ENCODE measurements at places on chromosomes 5 and 9. TPM values are rescaled to one million over a fixed set of nuclear protein-coding genes. Genes with fewer than 3 reads are reported as not detected.
A peak's percentile ranks its signal among the peaks of the same experiment; 100 is the strongest.

- no peak for DNase-seq
Measured at GRCh38 chr9:93084471-93084881, 11.5 kb upstream of the CARD19 start.

- no peak for DNase-seq
Measured at GRCh38 chr5:157303667-157304327, 37.9 kb downstream of the CYFIP2 start.

DNA sequence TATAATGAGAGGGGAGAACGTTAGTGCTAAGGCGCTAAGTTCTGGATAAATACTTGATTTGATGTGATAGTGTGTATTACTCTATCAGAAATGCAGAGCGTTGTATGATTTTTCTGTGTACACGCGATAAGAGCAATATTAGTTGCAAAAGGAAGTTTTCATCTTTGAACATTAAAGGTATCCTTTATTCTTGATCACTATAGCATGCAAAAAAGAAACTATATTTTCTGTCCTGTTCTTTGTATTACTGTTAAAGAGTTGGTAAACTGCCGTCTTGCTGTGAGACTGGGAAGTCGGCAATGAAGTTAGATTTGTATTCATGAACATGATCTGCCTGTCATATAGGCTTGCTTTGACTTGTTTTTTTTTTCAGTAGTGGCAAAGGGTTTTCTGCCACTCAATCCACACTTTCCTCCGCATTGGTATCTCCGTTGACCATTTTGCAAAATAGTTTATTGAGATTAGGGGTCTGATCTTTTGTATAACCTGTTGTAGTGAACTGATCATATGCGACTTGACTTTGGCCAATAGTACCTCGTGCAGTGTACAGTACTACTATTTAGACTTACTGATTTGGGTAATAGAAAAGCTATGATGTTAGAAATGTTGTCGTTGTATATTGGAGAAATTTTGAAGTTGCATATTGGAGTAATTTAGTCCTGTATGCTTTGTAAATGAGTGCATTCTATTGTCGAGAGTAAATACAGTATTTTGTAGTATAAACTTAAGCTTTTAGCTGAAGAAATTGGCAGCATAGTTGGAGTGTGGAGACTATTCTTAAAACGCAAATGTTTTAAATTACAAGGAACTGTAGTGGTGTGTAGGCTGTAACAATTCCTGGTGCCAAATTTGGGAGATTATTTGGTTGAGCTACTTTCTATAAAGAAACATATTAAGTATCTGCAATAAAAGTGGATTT lies 1.7 kb downstream of the DENND4C start:
- no peak for DNase-seq

DNA sequence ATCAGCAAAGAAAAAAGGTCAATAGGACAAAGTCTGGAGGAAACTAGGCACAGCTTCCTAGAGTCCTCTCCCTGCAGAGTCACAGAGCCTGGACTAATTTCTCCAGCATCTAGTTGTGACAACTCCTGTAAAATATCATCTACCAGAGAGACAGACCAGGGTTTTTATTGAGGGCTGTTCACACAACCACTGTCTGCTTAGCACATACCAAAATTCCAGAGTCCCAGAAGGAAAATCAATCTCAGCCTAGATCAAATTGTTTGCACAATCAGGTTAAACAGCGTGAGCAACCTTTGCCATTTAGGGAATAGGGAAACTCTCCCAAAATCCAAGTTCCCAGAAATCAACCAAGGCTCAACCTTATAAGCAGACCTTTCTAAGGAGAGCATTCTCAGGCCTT lies 190.3 kb downstream of the SYK start:
- no peak for DNase-seq

- no peak for DNase-seq
Measured at GRCh38 chr5:29037716-29038115, 1999.3 kb upstream of the CDH9 start.

- DNase-seq = peak; percentile 49
Measured at GRCh38 chr5:58188262-58188651, 271.6 kb downstream of the PLK2 start.

DNA sequence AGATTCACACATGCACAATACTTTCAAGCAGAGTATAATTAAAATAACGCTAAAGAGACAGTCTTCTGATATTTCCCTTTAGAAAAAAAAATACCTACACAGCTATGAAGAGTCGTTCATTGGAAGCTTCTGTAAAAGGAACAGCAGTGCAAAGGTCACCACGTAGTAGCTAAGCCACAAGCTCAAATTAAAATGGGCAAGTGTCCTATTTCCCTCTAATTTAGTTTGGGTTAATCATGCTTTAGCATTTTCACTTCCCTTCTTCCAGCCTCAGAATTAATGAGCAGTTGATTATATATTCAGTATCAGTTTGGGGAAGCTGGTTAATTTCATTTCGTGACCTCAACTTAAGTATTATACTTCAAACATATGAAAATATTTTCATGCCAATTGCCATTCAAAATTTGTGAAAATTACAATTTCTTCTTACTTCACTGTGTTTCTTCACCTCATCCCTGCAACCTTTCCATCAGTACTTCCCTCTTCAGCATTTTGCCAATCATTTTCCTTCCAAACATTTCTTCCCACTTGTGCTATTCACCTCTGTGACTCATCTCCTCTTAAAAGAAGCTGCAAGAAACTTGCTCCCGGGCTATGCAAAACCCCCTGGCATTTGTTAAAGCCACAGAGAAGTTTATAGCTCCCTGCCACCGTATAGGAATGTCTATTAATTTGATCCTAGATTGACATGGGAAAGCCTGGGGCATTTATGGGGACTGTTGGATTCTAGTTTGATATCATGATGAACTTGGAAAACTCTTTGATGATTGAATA lies 83.0 kb downstream of the DMRTA1 start:
- DNase-seq = no peak

GRCh38 chr9:95507464-95508241 lies 9.1 kb downstream of the PTCH1 start:
- DNase-seq = peak; percentile 83

- no peak for DNase-seq
Measured at GRCh38 chr5:111681414-111682120, 75.4 kb downstream of the NREP start.

- no peak for DNase-seq
Measured at GRCh38 chr5:128469912-128470311, 68.1 kb downstream of the FBN2 start.

- no peak for DNase-seq
Measured at GRCh38 chr5:35880156-35880555, 23.5 kb downstream of the IL7R start.

Gene IGFBPL1
- 0.13 TPM for total RNA-seq

Gene GFI1B
- not detected for total RNA-seq

Gene DOCK8
- total RNA-seq = 4.4 TPM

Gene MRPS27
- total RNA-seq = 63.0 TPM

Gene FOXI1
- total RNA-seq = not detected

Measured in dermis microvascular lymphatic vessel endothelial cell (primary cell).